ENCODE measurements at places on chromosomes 7 and 10. TPM values are rescaled to one million over a fixed set of nuclear protein-coding genes. Genes with fewer than 3 reads are reported as not detected.
A peak's percentile ranks its signal among the peaks of the same experiment; 100 is the strongest.

The EMX2 gene
- not detected for total RNA-seq

DNA sequence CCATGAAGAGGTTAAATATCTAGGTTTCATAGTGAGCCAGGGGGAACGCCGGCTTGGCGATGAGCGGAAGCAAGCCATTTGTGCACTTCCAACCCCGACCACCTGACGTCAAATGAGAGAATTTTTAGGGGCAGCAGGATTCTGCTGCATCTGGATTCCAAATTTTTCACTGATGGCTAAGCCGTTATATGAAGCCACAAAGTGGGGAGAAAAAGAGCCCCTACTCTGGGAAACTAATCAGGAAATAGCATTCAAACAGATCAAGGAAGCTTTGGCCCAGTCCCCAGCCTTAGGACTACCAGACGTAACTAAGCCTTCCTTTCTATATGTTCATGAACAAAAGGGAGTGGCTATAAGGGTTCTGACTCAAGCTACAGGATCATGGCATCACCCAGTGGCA lies 12.9 kb upstream of the ADCK2 start:
- H3K4me1 ChIP-seq, result peaks cover 19% of the 10 kb centered on the region
- H3K4me3 ChIP-seq, result no peak overlapping the region
- H3K36me3 ChIP-seq, result no peaks in the 10 kb centered on the region
- H3K27ac ChIP-seq, result no peak overlapping the region
- no peaks in the 10 kb centered on the region for H3K27me3 ChIP-seq

DNA sequence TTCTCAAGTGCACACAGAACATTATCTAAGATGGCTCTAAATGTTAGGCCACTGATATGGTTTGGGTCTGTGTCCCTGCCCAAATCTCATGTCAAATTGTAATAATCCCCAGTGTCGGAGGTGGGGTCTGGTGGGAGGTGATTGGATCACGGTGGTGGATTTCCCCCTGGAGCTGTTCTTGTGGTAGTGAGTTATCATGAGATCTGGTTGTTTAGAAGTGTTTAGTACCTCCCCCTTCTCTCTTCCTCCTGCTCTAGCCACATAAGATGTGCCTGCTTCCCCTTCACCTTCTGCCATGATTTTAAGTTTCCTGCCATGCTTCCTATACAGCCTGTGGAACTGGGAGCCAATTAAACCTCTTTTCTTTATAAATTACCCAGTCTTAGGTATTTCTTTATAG lies 11.2 kb upstream of the GSTK1 start:
- DNase-seq, result no peak
- no peaks in the 10 kb centered on the region for H3K27me3 ChIP-seq
- no peaks in the 10 kb centered on the region for H3K4me1 ChIP-seq
- no peaks in the 10 kb centered on the region for H3K36me3 ChIP-seq

GRCh38 chr7:83211685-83212084 lies 49.0 kb upstream of the PCLO start:
- H3K27me3 ChIP-seq, result no peaks in the 10 kb centered on the region
- H3K4me1 ChIP-seq, result no peaks in the 10 kb centered on the region
- H3K36me3 ChIP-seq, result no peaks in the 10 kb centered on the region
- no peak for DNase-seq
- H3K27ac ChIP-seq, result no peak overlapping the region

- peaks cover 12% of the 10 kb centered on the region for H3K4me1 ChIP-seq
- no peak for DNase-seq
- H3K36me3 ChIP-seq, result no peaks in the 10 kb centered on the region
- H3K27me3 ChIP-seq, result no peaks in the 10 kb centered on the region
These were observed 3.0 kb upstream of the EPHB6 start for GRCh38 chr7:142851919-142852318.

DNA sequence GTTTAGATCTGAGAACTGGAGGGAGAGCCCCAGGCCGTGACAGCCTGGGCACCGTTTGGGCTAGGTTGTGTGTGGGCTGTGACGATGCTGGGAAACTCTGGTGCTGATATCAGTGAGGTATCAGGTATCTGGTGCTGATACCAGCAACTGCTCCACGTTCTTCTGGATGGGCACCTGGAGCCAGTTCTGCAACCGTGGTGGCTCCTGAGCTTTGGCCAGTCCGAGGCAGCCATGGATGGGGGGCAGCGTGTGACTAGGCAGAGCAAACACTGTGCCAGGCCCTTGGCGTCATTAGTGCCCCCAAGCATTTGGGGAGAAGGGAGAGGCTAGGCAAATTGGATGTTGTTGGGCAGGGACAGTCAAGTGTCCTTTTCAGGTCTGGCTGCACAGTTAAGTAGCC lies 57.9 kb downstream of the ZNF467 start:
- H3K4me1 ChIP-seq, result peaks cover 58% of the 10 kb centered on the region
- H3K4me3 ChIP-seq, result peak overlapping the region; percentile 85
- peak overlapping the region; percentile 83 for H3K27ac ChIP-seq
